ENCODE measurements at places on chromosomes 3 and 15. TPM values are rescaled to one million over a fixed set of nuclear protein-coding genes. Genes with fewer than 3 reads are reported as not detected.

- no peaks in the 10 kb centered on the region for H3K27me3 ChIP-seq
- DNase-seq, result no peak
- H3K27ac ChIP-seq, result no peak overlapping the region
- H3K4me1 ChIP-seq, result no peaks in the 10 kb centered on the region
Measured at GRCh38 chr15:27989838-27990237, 109.3 kb downstream of the OCA2 start.

Gene ALPK3
- 0.59 TPM for total RNA-seq

DNA sequence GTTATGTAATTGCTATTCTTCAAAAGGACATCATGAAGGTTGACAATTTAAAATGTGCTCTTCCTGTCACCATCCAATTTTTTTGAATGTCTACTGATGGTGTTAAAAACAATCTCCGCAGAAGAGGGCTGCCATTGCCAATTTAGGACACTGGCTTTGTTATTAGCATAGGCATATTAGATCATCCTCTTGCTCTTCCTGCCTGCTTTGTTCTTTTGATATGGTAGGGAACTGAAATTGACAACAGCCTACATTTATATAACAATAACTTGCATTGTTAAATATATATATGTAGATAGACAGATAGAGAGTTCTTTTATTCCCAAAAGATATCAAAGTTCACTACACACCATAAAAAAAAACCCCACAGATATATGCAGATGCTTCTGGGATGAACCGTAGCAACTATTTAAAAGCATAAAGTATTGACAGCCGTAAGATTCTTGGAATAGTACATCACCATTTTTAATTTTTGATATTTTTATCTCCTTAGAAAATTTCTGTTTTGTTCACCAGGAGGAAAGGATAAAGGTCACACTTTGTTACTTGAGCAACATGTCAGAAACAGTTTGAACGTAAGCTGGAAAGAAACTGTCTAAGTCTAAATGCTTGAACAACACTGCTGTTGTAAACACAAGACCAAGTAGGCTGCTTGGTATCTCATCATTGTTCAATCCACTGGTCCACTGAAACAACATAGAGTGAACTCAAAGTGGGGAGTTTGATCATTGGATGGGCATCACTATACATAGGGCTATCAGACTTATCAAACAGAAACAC, 66.5 kb downstream of the MDFIC2 start:
- H3K4me3 ChIP-seq, result no peak overlapping the region
- no peak overlapping the region for H3K27ac ChIP-seq
- no peaks in the 10 kb centered on the region for H3K27me3 ChIP-seq
- no peaks in the 10 kb centered on the region for H3K4me1 ChIP-seq
- no peak for DNase-seq
- no peaks in the 10 kb centered on the region for H3K36me3 ChIP-seq

DNA sequence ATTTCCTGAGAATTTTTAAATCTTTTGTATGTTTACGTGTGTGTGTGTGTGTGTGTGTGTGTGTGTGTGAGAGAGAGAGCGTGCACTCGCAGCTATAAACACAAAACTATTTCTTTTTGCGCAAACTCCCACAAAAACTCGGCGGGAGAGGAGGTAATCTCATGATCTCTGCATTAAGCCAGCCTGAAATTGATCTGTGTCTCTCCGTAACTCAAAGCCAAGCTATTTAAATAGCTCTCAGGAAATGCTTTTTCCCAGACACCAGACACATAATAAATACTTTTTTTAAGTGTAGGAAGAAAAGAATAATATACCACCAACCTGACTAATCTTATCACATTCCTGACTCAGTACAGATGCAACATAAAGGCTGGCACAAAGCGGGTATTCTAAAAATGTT, 226.8 kb downstream of the MAGI1 start:
- no peaks in the 10 kb centered on the region for H3K36me3 ChIP-seq
- no peak overlapping the region for H3K4me3 ChIP-seq
- DNase-seq, result no peak
- H3K4me1 ChIP-seq, result peaks cover 24% of the 10 kb centered on the region
- H3K27ac ChIP-seq, result peak overlapping the region; percentile 68

GRCh38 chr15:44662478-44663409, 718 bp downstream of the SPG11 start:
- DNase-seq, result no peak
- peak overlapping the region; percentile 83 for H3K27ac ChIP-seq
- no peaks in the 10 kb centered on the region for H3K27me3 ChIP-seq
- H3K36me3 ChIP-seq, result peaks cover 10% of the 10 kb centered on the region
- peaks cover 16% of the 10 kb centered on the region for H3K4me1 ChIP-seq

DNA sequence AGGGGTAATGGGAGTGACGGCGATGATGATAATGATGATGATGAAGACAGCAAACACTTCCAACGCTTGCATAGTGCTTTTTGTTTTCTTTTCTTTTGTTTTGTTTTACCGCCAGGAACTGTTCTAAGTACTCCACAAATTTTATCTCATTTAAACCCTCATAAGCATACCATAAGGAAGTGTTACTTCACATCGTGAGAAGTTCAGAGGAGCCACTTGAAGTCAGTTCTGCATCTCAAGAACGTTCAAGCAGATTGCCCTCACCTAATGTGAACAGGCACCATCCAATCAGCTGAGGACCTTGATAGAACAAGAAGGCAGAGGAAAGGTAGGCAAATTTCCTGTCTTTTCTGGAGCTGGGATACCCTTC, 104.1 kb downstream of the LSM3 start:
- DNase-seq, result peak; percentile 55
- no peaks in the 10 kb centered on the region for H3K36me3 ChIP-seq
- H3K27ac ChIP-seq, result no peak overlapping the region
- H3K4me1 ChIP-seq, result peaks cover 4% of the 10 kb centered on the region

DNA sequence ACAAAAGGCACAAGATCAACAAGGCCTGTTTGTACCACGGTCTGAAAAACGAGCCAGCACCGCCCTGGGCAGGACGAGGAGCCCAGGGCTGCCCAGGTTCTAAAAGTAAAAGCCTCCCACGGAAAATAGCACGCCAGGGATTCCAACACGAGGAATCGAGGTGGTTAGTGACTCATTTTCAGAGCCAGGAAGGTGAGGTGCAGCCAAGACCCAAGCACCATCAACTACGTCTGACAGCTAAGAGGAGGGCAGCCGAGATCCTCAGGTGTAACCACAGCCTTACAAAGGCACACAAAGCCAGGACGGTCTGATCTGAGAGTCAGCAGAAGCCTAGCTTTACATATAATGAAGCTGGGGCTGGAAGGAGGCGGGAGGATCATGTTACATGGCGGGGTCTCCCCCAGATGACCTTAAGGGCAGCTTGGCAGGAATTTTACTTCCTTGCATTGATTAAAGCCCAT, 52.5 kb downstream of the ATP10A start:
- H3K4me3 ChIP-seq, result no peak overlapping the region
- peak; percentile 8 for DNase-seq
- H3K4me1 ChIP-seq, result no peaks in the 10 kb centered on the region
- no peak overlapping the region for H3K27ac ChIP-seq

Gene RETNLB
- total RNA-seq, result not detected

- H3K4me1 ChIP-seq, result peaks cover 11% of the 10 kb centered on the region
- no peak overlapping the region for H3K27ac ChIP-seq
- no peak overlapping the region for H3K4me3 ChIP-seq
- DNase-seq, result no peak
- peaks cover 4% of the 10 kb centered on the region for H3K36me3 ChIP-seq
- no peaks in the 10 kb centered on the region for H3K27me3 ChIP-seq
Measured at GRCh38 chr15:40796041-40796440, 10.8 kb upstream of the ZFYVE19 start.

GRCh38 chr3:12593473-12593872, 36.6 kb downstream of the MKRN2 start:
- H3K36me3 ChIP-seq, result peaks cover 76% of the 10 kb centered on the region
- no peak overlapping the region for H3K27ac ChIP-seq
- peak; percentile 64 for DNase-seq

DNA sequence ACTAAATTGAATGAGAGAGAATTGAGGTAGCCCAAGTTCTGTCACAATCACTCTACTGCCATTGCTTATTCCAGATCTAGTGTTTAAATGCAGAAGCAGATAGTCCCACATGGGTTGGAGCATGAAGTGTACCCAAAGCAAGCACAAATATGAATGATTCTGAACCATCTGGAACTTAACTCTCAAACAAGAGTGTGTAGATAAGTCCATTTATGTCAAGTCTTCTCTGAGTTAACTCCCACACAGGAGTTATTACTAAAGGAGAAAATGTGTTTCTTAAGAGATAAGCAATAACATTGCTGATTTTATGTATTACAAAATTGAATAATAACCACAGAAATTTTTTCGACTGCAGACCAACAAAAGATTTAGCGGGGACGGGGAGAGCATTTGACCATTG, 33.6 kb downstream of the PAQR9 start:
- no peak overlapping the region for H3K27ac ChIP-seq
- H3K4me3 ChIP-seq, result no peak overlapping the region
- H3K27me3 ChIP-seq, result peaks cover 5% of the 10 kb centered on the region
- DNase-seq, result no peak

DNA sequence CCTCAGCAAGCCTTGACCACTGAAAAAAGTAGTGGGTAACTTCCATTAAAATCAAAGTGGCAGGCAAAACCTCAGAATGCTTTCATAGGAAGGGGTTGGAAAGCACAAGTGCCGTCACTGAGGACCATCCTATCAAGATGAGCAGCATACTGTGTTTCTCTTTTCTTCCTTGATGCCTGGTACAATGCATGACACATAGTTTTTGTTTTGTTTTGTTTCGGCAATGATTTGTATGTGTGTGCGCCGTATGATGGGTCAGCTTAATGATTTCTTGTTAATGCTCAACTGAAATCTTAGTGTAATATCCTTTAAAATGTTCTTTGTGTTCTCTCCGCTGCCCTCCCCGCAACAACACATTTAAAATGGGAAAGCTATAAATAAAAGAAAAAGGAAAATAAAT, 476.4 kb upstream of the KCNMB2 start:
- no peak overlapping the region for H3K27ac ChIP-seq
- H3K4me3 ChIP-seq, result no peak overlapping the region
- H3K4me1 ChIP-seq, result peaks cover 15% of the 10 kb centered on the region
- DNase-seq, result no peak

DNA sequence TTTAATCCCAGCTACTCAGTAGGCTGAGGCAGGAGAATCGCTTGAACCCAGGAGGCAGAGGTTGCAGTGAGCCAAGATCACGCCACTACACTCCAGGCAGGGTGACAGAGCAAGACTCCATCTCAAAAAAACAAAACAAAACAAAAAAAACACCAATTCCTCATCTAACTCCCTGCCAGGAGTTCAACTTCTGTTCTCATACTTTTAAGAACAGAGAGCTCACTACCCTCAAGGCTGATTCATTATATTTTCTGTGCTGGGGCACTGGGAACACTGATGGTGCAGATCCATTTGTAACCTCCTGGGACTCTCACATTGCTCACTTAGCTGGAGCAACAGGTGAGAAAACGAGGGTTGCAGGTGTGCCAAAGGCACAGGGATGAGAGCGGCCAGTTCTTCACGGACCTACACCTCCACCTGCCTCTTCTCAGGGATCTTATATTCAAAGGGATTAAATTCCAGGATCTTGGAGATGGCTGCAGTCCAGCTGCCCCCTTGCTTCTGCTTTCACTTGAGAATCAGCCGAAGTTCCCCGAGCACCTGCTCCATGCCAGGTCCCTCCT, 12.3 kb upstream of the CSK start:
- H3K27ac ChIP-seq, result no peak overlapping the region
- peaks cover 8% of the 10 kb centered on the region for H3K27me3 ChIP-seq
- no peak overlapping the region for H3K4me3 ChIP-seq
- H3K4me1 ChIP-seq, result no peaks in the 10 kb centered on the region
- peak; percentile 50 for DNase-seq

GRCh38 chr3:4581124-4581424, 87.9 kb downstream of the ITPR1 start:
- H3K4me3 ChIP-seq, result no peak overlapping the region
- H3K27me3 ChIP-seq, result no peaks in the 10 kb centered on the region
- H3K27ac ChIP-seq, result no peak overlapping the region
- no peak for DNase-seq
- peaks cover 26% of the 10 kb centered on the region for H3K4me1 ChIP-seq

Gene GOLGA8H
- total RNA-seq, result under 0.01 TPM

GRCh38 chr15:23869396-23869795, 182.3 kb upstream of the NDN start:
- no peak for DNase-seq
- H3K27me3 ChIP-seq, result no peaks in the 10 kb centered on the region
- no peak overlapping the region for H3K27ac ChIP-seq
- no peak overlapping the region for H3K4me3 ChIP-seq
- H3K4me1 ChIP-seq, result no peaks in the 10 kb centered on the region

DNA sequence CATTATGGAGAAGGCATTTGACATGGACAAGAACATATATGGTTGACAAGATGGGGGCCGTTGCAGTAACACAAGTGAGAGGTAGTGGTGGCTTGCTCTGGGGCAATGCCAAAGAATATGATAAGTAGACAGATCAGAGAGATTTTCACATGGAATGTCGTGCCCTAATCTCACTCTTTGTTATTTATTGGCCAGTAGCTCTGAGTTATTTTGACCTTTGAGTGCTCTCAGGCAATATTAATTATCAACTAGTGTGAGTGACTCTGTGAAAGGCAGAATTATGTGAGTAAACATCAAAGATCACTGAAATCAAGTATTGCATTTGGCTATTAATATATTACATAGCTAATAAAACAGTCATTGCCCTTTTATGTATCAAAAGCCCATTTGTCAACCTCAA, 164.9 kb upstream of the ADAMTS9 start:
- H3K4me3 ChIP-seq, result no peak overlapping the region
- no peak for DNase-seq
- no peaks in the 10 kb centered on the region for H3K27me3 ChIP-seq
- H3K4me1 ChIP-seq, result no peaks in the 10 kb centered on the region
- H3K36me3 ChIP-seq, result no peaks in the 10 kb centered on the region
- no peak overlapping the region for H3K27ac ChIP-seq

Gene PRSS50
- total RNA-seq, result not detected

DNA sequence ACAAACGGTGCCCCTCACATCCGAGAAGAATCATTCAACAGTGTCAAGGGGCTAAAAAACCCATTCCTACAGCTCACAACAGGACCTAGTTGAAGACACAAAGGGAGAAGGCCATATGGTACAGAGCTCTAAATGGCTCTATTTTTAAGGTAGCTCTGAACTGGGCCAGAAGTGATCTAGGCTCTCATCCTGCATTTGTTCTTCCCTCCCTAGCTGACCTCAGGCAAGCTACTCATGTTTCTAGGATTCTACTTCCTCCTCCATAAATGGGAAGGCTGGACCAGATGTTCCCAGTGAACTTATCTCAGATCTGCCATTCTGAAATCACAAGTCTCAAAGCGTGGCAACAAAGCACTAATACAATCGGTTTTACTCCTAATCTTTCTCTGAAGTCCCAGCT, 62.3 kb downstream of the CPNE4 start:
- H3K4me1 ChIP-seq, result no peaks in the 10 kb centered on the region
- H3K27me3 ChIP-seq, result no peaks in the 10 kb centered on the region
- H3K27ac ChIP-seq, result no peak overlapping the region
- DNase-seq, result no peak
- no peaks in the 10 kb centered on the region for H3K36me3 ChIP-seq
- H3K4me3 ChIP-seq, result no peak overlapping the region

DNA sequence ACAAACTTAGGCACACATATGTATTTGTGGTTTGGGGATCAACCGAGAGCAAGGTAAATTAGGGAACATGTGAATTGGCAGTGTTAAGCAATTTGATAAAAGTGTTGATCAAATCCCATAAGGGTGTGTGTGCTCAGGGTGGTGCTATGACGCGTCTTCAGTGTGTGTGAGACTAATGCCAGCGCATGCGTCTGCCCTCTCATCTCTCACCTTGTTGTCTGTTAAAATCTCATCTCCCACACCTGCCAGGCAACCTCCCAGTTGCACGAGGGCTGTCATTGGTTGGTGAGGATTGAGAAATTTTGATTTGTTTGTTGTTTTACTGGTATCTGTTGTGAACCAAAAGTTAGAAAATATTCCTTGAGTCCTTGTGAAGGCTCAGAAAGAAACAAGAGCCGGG, 137.2 kb upstream of the ICE2 start:
- no peak overlapping the region for H3K27ac ChIP-seq
- peaks cover 29% of the 10 kb centered on the region for H3K27me3 ChIP-seq
- no peaks in the 10 kb centered on the region for H3K36me3 ChIP-seq
- H3K4me3 ChIP-seq, result no peak overlapping the region

All from osteoblast (primary cell).